ENCODE measurements at places on chromosomes 1 and 21. TPM values are rescaled to one million over a fixed set of nuclear protein-coding genes. Genes with fewer than 3 reads are reported as not detected.

Gene IL10
- polyA plus RNA-seq: not detected

Gene C4BPA
- polyA plus RNA-seq: not detected

Gene ENSA
- 52.2 TPM for polyA plus RNA-seq

Gene PLA2G5
- not detected for polyA plus RNA-seq

Gene MFAP2
- not detected for polyA plus RNA-seq

Gene VANGL2
- not detected for polyA plus RNA-seq

Gene LAMC1
- polyA plus RNA-seq: not detected

Gene CELSR2
- 0.77 TPM for polyA plus RNA-seq

Gene ST6GALNAC5
- not detected for polyA plus RNA-seq

Gene LRRC53
- not detected for polyA plus RNA-seq

GRCh38 chr1:42311138-42311537 is 23.9 kb downstream of the FOXJ3 start:
- peaks cover 86% of the 10 kb centered on the region for H3K4me1 ChIP-seq
- H3K36me3 ChIP-seq: peaks cover 9% of the 10 kb centered on the region
- no peak for DNase-seq
- H3K27me3 ChIP-seq: no peaks in the 10 kb centered on the region
- H3K27ac ChIP-seq: peak overlapping the region; percentile 7

DNA sequence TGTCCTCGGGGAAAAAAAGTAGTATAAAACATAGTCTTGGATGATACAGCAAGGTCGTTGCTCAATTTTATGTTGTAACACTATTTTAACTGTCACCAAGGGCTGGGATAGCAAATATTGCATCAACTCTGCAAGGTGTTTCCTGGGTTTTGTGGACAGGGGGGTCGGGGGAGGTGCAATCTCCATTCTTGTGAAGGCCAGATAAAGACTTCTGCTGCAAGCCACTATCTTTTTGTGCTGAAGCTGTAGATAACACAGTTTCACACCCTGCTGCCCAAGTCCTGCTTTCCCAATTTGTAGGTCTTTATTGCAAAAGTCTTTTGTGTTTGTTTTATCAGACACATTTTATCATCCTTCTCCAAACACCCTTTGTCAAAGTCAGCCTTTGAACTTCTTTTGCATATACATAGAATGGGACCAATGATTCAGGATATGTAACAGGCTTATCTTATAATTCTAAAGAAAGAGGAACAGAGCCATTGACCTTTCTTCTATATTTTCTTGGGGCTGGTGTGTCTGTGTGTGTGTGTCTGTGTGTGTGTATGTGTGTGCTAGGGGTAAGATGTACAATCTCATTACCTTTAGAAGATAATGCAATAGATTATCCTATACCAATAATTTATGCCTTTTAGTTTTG is 140.6 kb downstream of the RUNX1 start:
- H3K27ac ChIP-seq: peak overlapping the region; percentile 6
- no peaks in the 10 kb centered on the region for H3K36me3 ChIP-seq
- peak overlapping the region; percentile 36 for H3K4me3 ChIP-seq
- DNase-seq: peak; percentile 14
- H3K27me3 ChIP-seq: no peaks in the 10 kb centered on the region

DNA sequence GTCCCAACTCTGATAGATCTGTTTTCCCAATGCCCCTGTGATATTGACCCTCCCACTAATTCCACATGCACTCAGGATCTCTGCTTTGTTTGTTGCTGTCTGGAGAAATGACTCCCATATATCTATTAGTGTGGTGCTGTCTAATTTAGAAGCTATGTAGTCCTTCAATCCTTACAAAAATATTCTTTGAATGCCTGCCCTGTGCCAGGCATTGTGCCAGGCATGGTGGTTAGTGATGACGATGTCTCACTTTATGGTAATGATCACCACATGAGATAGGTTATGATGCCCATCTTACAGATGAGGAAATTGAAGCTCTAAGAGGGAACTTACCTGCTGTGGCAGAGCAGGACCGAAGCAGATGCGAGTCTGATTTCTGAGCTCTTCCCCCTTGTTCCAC is 12.9 kb downstream of the MYOG start:
- no peak overlapping the region for H3K27ac ChIP-seq
- H3K36me3 ChIP-seq: no peaks in the 10 kb centered on the region
- H3K4me1 ChIP-seq: peaks cover 5% of the 10 kb centered on the region

DNA sequence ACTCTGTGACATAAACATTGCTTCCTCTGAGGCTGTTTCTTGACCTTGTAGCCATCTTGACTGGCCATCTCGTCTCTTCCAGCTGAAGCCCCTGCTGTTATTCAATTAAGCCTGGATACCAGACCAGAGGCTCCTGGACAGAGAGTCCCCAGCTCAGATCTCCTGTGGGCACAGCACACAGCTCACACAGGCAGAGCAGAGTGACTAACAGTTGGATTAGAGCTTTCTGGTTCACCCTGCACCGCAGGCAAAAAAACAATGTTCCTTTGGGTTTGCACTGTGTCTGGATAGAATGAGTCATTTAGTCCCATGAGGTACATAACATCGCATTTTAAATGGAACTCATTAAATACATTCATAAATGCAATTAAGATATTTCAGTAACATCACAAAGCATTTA is 33.4 kb upstream of the USH2A start:
- DNase-seq: no peak
- H3K36me3 ChIP-seq: no peaks in the 10 kb centered on the region
- H3K27me3 ChIP-seq: no peaks in the 10 kb centered on the region
- no peak overlapping the region for H3K4me3 ChIP-seq
- H3K27ac ChIP-seq: no peak overlapping the region

DNA sequence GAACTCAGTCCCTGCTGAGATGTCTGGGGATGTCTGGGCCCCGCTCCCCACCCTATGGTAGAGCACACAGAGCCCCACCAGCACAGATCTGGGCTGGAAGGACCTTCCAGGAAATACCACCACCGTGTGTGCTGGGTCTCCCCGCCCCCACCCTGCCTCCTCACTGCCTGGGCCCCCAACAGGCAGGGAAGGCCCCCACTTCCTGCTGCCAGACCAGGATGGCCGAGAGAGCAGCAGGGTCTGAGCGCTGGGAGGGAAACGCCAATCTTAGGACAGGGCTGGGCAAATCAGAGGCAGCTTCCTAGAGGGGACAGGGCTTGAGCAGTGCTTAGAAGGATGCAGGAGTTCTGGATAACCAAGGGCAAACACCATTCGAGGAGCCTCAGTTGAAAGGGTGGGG is 11.9 kb downstream of the ADGRB2 start:
- no peak for DNase-seq
- H3K27me3 ChIP-seq: no peaks in the 10 kb centered on the region

GRCh38 chr1:235045034-235045690 is 83.5 kb downstream of the TOMM20 start:
- H3K27me3 ChIP-seq: peaks cover 4% of the 10 kb centered on the region
- peak overlapping the region; percentile 22 for H3K4me3 ChIP-seq
- no peaks in the 10 kb centered on the region for H3K36me3 ChIP-seq
- peak overlapping the region; percentile 67 for H3K27ac ChIP-seq
- DNase-seq: no peak
- H3K4me1 ChIP-seq: peaks cover 48% of the 10 kb centered on the region

GRCh38 chr1:172742599-172743500 is 83.9 kb downstream of the FASLG start:
- no peaks in the 10 kb centered on the region for H3K36me3 ChIP-seq
- peaks cover 4% of the 10 kb centered on the region for H3K27me3 ChIP-seq
- no peak overlapping the region for H3K27ac ChIP-seq
- peaks cover 38% of the 10 kb centered on the region for H3K4me1 ChIP-seq
- no peak overlapping the region for H3K4me3 ChIP-seq
- DNase-seq: peak; percentile 39

- H3K27me3 ChIP-seq: peaks cover 2% of the 10 kb centered on the region
- peaks cover 4% of the 10 kb centered on the region for H3K36me3 ChIP-seq
Measured at GRCh38 chr1:206538086-206538770, 30.9 kb downstream of the RASSF5 start.

- no peaks in the 10 kb centered on the region for H3K4me1 ChIP-seq
- no peaks in the 10 kb centered on the region for H3K36me3 ChIP-seq
- H3K27me3 ChIP-seq: no peaks in the 10 kb centered on the region
- H3K4me3 ChIP-seq: no peak overlapping the region
Measured at GRCh38 chr1:194515916-194516315, 1329.5 kb upstream of the B3GALT2 start.

GRCh38 chr21:25625036-25625435 is 14.0 kb upstream of the JAM2 start:
- no peaks in the 10 kb centered on the region for H3K27me3 ChIP-seq
- H3K36me3 ChIP-seq: no peaks in the 10 kb centered on the region
- no peak overlapping the region for H3K4me3 ChIP-seq
- no peak overlapping the region for H3K27ac ChIP-seq
- no peak for DNase-seq
- H3K4me1 ChIP-seq: no peaks in the 10 kb centered on the region

DNA sequence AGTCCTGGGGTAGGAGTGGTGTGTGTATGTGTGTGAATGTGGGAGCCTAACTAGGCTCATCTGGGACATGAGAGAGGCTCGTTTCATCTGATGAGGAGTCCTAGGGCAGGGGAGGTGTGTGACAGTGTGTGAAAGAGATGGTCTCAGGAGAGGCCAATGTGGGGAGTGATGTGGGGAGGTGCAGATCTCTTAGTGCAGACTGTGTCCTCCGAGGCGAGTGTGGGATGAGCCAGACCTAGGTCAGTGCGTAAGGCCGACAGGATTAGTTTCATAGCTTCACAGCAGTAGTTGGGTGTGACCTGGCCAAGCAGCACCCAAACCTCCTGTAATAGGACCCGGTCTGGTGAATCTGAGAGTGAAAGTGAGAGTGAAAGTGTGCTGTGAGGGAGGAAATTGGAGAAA is 94.7 kb downstream of the LIPI start:
- H3K4me1 ChIP-seq: peaks cover 11% of the 10 kb centered on the region
- no peak overlapping the region for H3K27ac ChIP-seq
- peaks cover 5% of the 10 kb centered on the region for H3K36me3 ChIP-seq
- no peak overlapping the region for H3K4me3 ChIP-seq

DNA sequence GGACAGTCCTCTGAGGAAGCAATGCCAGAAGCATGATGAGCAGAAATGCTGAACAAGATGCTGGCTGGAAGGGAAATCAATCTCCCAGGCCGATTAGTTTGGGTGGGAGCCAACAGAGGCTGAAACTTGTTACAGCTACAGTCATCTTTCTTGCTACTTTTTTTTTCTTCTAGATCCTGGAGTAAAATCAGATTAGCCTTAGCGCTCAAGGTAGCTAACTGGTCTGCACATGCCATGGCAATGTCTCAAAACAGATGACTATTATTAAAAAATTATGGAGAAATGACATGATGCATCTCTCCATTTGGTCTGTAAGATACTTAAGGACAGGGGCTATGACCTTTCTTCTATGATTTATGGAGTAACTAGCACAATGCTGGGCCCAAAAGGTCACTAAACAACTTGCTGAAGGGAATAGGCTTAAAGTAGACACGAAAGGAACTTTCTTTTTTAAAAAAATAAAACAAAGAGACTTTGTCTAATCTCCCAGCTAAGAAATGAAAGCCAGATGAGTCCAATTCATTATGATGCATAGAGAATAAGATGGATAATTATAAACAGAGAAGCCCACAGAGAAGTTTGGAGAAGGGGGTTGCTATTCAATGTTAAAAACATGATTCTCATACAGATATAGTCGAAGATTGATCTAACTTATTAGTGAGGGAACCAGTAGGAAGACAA is 42.5 kb downstream of the UTP25 start:
- H3K4me3 ChIP-seq: no peak overlapping the region
- DNase-seq: no peak
- H3K36me3 ChIP-seq: no peaks in the 10 kb centered on the region
- H3K4me1 ChIP-seq: no peaks in the 10 kb centered on the region
- H3K27me3 ChIP-seq: peaks cover 7% of the 10 kb centered on the region

DNA sequence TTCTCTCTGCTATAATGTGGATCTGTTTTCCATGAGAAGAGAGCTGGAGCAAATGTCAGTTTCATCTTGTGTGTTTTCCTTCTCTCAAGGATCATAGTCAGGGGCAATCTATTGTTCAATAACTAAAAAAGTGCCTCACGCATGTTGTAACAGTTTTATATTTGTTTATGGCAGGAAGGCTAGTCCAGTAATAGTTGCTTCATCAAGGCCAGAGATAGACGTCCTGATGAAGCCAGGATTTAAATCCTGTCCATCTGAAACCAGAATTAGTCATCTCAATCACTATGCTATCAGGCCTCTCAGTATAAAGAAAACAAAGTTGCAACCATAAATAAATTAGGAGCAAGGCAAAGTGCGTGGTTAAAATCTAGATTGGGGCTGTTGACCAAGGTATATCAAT is 30.2 kb upstream of the DUSP10 start:
- no peak overlapping the region for H3K4me3 ChIP-seq
- DNase-seq: no peak
- H3K27me3 ChIP-seq: no peaks in the 10 kb centered on the region
- H3K4me1 ChIP-seq: peaks cover 26% of the 10 kb centered on the region
- no peaks in the 10 kb centered on the region for H3K36me3 ChIP-seq
- H3K27ac ChIP-seq: no peak overlapping the region

GRCh38 chr1:223083831-223084230 is 59.2 kb downstream of the TLR5 start:
- no peak overlapping the region for H3K4me3 ChIP-seq
- no peaks in the 10 kb centered on the region for H3K36me3 ChIP-seq
- no peak for DNase-seq
- no peaks in the 10 kb centered on the region for H3K27me3 ChIP-seq
- H3K4me1 ChIP-seq: no peaks in the 10 kb centered on the region

DNA sequence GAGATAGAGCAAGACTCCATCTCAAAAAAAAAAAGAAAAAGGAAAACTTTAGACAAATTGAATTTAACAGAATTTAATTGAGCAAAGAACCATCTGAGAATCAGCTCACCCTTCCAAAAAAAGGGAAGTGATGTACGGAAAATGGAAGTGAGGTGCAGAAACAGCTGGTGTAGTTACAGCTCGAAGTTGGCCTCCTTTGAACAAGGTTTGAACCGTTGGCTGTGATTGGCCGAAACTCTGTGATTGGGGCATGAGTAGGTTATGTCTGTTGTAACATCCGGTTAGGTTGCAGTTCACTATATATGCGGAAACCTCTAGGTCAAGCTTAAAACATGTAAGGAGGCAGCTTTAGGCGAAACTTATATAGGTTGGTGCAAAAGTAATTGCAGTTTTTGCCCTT is 97.9 kb upstream of the KIF26B start:
- H3K4me1 ChIP-seq: peaks cover 11% of the 10 kb centered on the region
- no peak for DNase-seq
- H3K4me3 ChIP-seq: no peak overlapping the region
- no peak overlapping the region for H3K27ac ChIP-seq

GRCh38 chr1:239742416-239743109 is 349.1 kb upstream of the FMN2 start:
- no peak overlapping the region for H3K27ac ChIP-seq
- H3K4me1 ChIP-seq: peaks cover 13% of the 10 kb centered on the region
- peaks cover 10% of the 10 kb centered on the region for H3K36me3 ChIP-seq
- no peaks in the 10 kb centered on the region for H3K27me3 ChIP-seq
- H3K4me3 ChIP-seq: no peak overlapping the region
- DNase-seq: no peak

- peaks cover 24% of the 10 kb centered on the region for H3K4me1 ChIP-seq
- no peak for DNase-seq
- H3K27me3 ChIP-seq: no peaks in the 10 kb centered on the region
- no peaks in the 10 kb centered on the region for H3K36me3 ChIP-seq
Measured at GRCh38 chr1:2198571-2198970, 4.0 kb upstream of the FAAP20 start.

GRCh38 chr1:54497338-54497737 is 50.7 kb upstream of the ACOT11 start:
- DNase-seq: no peak
- H3K27ac ChIP-seq: no peak overlapping the region
- no peak overlapping the region for H3K4me3 ChIP-seq
- no peaks in the 10 kb centered on the region for H3K36me3 ChIP-seq
- H3K27me3 ChIP-seq: peaks cover 16% of the 10 kb centered on the region
